NCI-H526 treated with DMSO at 0.1 percent for 48 hours (cell line): ENCODE measurements at places on chromosomes 11 and 22.

DNA sequence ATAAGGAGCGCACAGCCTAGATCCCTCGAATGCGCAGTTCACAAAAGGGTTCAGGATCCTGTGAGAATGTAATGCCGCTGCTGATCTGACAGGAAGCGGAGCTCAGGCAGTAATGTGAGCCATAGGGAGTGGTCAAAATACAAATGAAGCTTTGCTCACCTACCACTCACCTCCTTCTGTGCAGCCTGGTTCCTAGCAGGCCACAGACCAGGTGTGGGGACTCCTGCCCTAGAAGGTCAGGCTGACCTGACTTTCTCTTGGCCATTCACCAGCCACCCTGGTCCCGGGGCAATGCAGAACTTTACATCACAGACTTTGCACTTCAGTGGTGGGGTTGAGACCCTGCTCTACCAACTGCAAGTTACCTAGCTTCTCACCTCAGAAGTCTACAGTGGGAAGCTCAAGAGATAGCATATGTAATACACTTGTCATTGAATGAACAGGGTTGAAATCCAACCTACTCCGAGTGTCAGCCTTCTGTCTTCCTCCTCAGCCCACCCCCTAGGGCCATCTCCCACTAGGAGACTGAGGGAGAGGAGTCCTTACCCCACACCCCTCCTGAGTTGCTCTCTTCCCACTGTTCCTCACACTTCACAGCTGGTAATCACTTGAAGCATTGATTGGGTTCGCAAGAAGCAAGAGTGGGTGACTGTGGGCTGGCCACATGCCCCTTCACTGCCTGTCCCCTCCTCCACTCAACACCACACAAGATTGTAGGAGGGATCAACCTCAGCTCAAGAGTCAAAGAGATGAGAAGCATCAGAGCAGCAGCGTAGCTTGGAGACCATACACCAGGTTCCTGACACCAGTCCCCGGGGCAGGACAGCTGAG lies 2.0 kb upstream of the KCNJ1 start:
- DNase-seq: no peak

DNA sequence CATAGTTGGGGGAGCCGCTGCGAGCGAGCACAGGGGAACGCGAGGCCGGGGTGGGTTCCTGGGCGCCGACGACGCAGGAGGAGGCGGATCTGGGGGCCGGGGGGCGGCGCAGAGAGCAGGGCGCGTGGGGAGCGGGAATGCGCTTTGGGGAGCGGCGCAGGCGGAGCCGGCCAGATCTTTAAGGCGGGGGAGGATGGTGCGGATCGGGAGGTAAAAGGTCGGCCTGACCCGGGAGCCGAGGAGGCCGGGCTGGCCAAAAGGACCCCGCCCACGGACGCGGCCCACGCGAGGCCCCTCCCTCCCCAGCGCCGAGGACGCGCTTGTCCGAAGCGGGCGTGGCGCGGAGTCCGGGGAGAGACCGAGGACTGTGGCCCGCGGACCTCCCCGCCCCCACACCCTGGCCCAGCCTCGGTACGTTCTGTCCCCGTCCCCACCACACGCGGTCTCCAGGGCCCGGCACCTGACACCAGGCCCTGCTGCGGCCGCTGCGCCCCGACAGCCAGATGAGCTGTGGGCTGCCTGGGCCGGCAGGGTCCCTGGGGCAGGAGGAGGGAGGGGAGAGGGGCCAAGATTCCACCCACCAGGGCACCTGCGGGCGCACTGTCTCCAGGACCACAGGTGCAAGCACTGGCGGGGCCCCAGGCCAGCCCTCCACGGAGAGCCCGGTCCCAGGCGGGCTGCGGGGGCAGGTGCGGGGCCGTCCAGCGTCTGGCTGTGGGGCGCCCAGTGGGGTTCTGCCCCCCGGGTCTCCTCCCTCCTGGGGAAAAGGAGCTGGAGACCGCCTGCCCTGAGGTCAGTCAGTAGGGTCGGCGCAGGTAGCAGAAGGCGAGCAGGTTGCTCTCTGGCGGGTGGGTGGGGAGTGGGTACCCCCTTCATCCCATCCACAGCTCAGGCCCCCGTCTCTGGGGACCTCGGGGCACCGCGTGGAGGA lies 10.9 kb downstream of the PIM3 start:
- DNase-seq: no peak

DNA sequence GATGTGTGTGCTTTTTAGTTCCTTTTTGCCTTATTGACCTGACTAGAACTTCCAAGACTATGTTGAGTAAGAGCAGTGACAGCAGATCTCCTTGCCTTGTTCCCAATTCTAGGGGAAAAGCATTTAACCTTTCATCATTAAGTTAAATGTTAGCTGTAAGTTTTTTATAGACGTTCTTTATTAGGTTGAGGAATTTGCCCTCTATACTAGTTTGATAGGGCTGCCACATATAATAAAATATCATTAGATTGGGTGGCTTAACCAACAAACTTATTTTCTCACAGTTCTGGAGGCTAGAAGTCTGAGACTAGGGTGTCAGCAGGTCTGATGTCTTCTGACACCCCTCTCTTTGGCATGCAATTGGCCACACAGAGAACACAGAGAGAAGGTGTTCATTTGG lies 32.6 kb upstream of the B3GNT6 start:
- DNase-seq: no peak

DNA sequence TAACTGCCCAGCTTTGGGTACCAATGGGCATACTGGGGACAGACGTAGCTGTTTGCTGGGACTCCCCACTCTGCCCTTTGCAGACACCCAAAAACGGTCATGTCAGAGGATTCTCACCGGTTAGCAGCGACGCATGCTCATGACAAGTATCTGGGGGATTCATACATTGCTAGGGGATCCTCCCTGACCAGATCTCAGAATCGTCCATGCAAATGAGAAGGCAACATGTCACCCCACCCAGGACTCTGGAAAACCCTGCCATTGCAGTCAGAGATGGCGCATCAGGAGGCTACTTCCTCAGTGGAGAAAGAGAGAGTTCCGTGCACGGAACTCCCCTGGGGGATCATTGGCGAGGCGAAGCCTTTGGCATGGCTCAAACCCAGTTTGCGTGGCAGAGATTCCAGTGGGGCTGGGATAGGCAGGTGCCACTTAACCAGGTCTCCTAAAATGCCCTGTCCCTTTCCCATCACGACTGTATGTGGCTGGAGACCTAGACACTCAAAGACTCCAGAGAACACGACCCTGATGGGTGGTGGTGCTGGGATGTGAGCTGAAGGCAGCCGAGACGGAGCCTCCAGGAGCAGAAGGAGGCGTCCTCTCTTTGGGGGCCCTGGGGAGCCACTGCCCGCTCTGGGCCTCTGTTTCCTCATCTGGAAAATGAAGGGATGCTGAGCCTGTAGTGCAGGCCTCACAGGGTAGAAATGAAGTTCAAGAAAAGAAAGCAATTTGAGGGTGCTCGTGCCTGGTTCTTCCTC lies 4.9 kb downstream of the RGL4 start:
- no peak for DNase-seq

GRCh38 chr11:12200991-12201985 lies 90.9 kb downstream of the MICAL2 start:
- no peak for DNase-seq

DNA sequence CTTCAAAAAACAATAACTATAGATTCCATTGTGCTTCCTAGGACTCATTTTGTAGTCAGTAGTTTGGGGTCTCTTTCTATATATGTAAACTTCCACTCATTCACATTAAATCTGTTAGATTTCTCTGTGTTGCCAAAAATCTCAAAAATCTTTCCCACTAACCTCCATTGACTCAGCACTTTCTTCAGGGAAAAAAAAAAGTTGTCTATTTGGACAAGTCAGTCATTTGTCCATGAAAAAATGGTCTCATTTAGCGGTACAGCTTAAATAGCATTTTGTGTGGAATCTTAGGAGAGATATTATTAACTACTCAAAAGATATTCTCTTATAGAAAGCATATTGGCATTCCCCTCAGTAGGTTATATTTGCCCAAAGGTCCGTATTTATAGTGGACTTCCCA lies 81.9 kb downstream of the PPP2R1B start:
- DNase-seq: no peak

- no peak for DNase-seq
Measured at GRCh38 chr11:77259641-77260040, 41.8 kb downstream of the GDPD4 start.

GRCh38 chr22:41311487-41311886 lies 10.2 kb downstream of the ZC3H7B start:
- no peak for DNase-seq

GRCh38 chr11:1890856-1891830 lies 552 bp downstream of the PRR33 start:
- DNase-seq: no peak

DNA sequence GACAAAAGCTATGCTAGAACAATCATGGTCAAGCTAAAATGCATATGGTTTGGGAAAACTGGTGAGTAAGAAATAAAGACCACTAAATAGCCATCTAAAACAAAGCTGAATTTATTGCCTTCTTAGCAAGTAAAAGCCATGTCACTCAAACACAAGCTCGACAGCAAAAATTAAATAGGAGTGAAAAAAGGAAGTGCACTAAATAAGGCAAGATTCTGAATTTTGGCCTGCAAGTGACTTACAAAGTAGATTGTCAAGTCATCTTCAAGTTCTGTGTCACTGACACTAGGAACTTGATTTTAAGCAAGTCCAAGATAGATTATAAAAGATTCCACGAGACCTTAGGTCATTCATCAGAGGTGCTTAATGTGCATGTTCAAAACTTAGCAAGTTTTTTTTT lies 27.4 kb downstream of the TUG1 start:
- no peak for DNase-seq

- DNase-seq: peak; percentile 64
Measured at GRCh38 chr11:76807206-76807875, 24.2 kb downstream of the TSKU start.

DNA sequence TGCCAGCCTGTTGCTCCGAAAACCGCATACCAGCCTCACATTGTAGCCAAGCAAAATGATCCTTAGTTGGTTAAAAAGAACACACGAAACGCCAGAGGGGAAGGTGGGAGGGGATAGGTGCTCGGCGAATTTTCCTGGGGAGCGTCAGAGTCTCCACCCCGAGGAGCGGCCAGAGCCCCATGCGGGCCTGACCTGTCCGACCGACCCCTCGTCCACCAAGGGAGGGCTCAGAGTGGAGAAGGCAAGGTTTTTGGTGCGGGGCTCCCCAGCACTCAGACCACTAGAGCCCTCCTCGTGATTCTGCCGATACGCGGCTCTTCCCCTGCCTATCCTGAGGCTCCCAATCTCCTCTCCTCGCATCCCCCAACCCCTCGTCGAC lies 39.6 kb downstream of the DIXDC1 start:
- peak; percentile 46 for DNase-seq

GRCh38 chr11:22666688-22667439 lies 453 bp downstream of the GAS2 start:
- peak; percentile 54 for DNase-seq

GRCh38 chr11:134313821-134314607 lies 17.8 kb upstream of the GLB1L2 start:
- DNase-seq: no peak

GRCh38 chr11:93775289-93775688 lies 8.8 kb upstream of the MED17 start:
- no peak for DNase-seq

GRCh38 chr11:74683279-74683871 lies 47.9 kb downstream of the CHRDL2 start:
- DNase-seq: no peak

DNA sequence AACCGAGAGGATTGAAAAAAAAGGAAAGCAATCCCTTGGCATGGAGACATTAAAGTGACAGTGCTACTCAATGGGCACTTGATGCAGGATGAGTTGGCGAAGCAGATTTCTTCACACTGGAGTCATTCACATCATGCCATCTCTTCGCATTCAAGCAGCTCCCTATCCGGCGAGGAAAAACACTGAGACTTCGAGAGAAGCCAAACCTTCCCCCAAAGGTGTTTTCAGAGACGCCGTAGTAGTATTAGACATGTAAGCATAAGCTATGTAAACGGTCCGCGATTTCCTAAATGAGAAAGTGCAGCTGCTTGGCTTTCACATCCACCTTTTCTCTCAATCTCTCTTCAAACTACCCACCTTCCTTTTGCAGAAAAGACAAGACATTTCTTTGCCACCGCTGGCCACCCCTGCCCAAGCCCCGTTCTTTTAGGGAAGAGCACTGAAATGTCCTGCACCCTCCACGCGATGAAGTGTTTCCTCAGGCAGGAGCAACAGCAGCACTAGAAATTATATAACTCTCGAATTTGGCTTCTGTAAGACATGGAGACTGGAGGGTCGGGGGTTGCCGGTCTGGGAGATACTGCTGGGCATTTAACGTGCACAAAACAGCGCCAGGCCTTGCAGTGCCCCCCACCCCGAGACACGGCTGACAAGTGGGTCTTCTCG lies at the start of gene DLG2:
TSS of gene DLG2 (minus strand) at position 13 of the 666 bp plus-strand sequence.
- DNase-seq: peak; percentile 49

DNA sequence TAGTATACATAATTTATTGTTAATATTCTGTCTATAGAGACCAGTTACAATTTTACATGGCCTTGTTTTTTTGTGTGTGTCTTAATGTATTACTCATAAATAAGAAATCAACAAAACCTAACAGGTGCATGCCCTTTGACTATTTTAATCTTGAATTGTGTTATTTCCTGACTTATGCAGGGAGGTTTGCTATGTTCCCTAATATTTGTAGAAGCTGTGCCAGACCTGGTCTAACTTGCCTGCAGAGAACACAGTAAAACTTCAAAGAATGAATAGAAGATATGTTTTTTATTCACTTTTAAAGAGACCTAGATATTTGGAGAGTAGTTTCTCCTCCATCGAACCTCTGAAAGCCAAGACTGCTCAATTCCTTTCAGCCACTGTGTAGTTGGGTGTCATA lies 234.7 kb downstream of the LUZP2 start:
- no peak for DNase-seq

DNA sequence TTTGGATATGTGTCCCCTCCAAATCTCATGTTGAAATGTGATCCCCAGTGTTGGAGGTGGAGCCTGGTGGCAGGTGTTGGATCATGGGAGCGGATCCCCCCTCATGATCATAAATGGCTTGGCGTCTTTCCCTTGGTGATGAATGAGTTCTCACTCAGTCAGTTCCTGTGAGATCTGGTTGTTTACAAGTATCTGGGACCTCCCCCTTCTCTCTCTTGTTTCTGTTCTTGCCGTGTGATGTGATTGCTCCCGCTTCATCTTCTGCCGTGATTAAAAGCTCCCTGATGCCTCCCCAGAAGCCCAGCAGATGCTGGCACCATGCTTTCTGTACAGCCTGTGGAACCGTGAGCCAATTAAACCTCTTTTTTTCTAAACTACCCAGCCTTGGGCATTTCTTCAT lies 102.2 kb downstream of the SEZ6L start:
- no peak for DNase-seq

- DNase-seq: peak; percentile 27
Measured at GRCh38 chr11:20474176-20474881, 86.8 kb downstream of the PRMT3 start.

GRCh38 chr11:17683377-17684161 lies 35.8 kb upstream of the MYOD1 start:
- DNase-seq: no peak

- no peak for DNase-seq
Measured at GRCh38 chr11:10511181-10511621, 29.8 kb downstream of the RNF141 start.

- DNase-seq: no peak
Measured at GRCh38 chr22:31615491-31615860, 46.5 kb downstream of the PISD start.
